Neural crest cell (in vitro differentiated cells): ENCODE measurements at places on chromosomes 3 and 15.

- no peak for DNase-seq
Observed at GRCh38 chr3:5045961-5046360, 66.7 kb downstream of the BHLHE40 start.

- DNase-seq: no peak
Observed at GRCh38 chr3:180378496-180378895, 223.5 kb upstream of the TTC14 start.

GRCh38 chr3:28067014-28067413 is 174.4 kb upstream of the CMC1 start:
- no peak for DNase-seq

- DNase-seq: no peak
Observed at GRCh38 chr3:12351145-12351544, 62.3 kb downstream of the PPARG start.

GRCh38 chr3:72543246-72543645 is 305.0 kb downstream of the SHQ1 start:
- no peak for DNase-seq

DNA sequence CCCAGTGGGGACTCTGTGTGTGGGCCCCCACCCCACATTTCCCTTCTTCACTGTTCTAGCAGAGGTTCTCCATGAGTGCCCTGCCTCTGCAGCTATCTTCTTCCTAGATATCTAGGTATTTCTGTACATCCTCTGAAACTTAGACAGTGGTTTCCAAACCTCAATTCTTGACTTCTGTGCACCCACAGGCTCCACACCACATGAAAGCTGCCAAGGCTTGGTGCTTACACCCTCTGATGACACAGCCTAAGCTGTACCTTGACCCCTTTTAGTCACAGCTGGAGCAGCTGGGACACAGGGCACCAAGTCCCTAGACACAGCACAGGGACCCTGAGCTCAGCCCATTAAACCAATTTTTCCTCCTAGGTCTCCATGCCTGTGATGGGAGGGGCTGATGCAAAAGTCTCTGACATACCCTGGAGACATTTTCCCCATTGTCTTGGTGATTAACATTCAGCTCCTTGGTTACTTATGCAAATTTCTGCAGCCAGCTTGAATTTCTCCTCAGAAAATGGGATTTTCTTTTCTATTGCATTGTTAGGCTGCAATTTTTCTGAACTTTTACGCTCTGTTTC is 304.5 kb downstream of the OTOL1 start:
- DNase-seq: no peak
